MCF 10A (cell line): ENCODE measurements at places on chromosomes 3 and 15. TPM values are rescaled to one million over a fixed set of nuclear protein-coding genes. Genes with fewer than 3 reads are reported as not detected.

LRRC49 gene
- total RNA-seq = 6.9 and 8.4 TPM in 2 replicates

ANKUB1 gene
- not detected in 2 replicates for total RNA-seq

GNAT1 gene
- 0.49 TPM in 1 of 2 replicates, not detected in the other for total RNA-seq

STAB1 gene
- total RNA-seq = not detected in 2 replicates

GRCh38 chr3:148852271-148852992, 12.7 kb upstream of the CPA3 start:
- DNase-seq = no peak

OCA2 gene
- total RNA-seq = not detected in 2 replicates
